Natural killer cell treated with Interleukin-12 subunit alpha and Interleukin-12 subunit beta and Interleukin-15 and Interleukin-18, amount 100 ng/mL, for 72 hours (primary cell): ENCODE measurements at places on chromosomes 4 and X.

- no peak for DNase-seq
These were observed 304.9 kb downstream of the UNC5C start for GRCh38 chr4:95243892-95244291.

- no peak for DNase-seq
These were observed 233.6 kb downstream of the TRIML1 start for GRCh38 chr4:188372829-188373228.

- no peak for DNase-seq
These were observed 185.7 kb downstream of the AFAP1 start for GRCh38 chr4:7753931-7754465.

- DNase-seq: no peak
These were observed 5.5 kb downstream of the TMEM131L start for GRCh38 chr4:153471698-153472093.

GRCh38 chr4:6307230-6307629, 37.6 kb downstream of the WFS1 start:
- DNase-seq: no peak

GRCh38 chr4:39037941-39038340, 5.7 kb upstream of the TMEM156 start:
- no peak for DNase-seq

DNA sequence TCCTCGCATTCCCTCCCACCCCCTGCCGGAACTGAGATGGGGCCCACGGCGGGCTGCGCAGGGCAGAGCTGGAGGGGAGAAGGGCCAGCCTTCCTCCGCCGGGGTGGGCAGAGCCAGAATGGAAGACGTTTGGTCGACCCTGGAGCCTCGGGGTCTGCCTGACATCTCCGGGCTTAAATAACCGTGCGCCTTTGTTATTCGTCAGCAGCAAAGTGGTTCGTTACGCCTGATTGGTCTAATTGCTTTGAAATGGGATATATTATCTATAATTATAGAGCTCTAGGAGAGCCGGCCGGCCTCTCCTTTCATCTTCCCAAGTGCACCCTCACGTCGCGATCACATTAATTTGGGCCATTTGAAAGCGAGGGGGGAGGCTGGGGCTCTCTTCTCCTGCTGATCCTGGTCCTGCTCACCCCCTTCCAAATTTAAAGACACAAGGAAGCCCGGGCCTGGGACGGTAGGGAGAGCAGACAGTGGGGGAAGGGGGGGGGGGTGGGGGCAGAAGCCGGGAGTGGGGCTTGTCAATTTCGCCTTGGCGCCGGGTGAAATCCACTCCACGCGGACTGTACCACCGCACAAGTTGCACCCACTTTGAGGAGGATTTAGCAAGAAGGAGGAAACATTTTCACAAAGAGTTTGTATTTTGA, 4.7 kb upstream of the MSX1 start:
- DNase-seq: no peak

GRCh38 chrX:44343412-44344141, at the start of gene EFHC2:
TSS of gene EFHC2 (minus strand) at chrX:44343672. CDS start at chrX:44343588, 84 bp downstream.
- DNase-seq: peak; percentile 74

- DNase-seq: no peak
These were observed 608.7 kb downstream of the TLL1 start for GRCh38 chr4:166481739-166482138.

DNA sequence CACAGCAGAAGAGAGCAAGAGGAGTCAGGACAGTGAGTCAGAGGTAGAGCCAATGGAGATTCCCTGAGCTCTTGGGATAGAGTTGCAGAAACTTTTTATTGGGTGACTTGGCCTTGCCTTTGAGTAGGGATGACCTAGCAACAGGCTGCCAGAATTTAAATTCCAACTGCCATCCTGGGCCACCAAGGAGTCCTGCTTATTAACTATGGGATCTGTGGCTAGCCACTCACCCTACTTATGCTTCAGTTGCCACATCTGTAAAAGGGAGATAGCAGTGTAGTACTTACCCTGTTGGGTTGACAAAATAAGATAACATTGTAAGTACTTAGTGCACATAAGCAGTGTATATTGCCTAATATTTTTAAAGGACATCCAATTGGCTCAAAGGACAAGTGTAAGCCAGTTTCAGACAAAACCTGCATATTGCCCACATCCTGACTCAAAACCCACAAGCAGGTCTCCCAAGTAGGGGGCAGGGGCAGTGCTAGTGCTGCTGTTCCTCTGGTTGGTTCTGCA, 43.5 kb upstream of the TMEM164 start:
- DNase-seq: no peak

DNA sequence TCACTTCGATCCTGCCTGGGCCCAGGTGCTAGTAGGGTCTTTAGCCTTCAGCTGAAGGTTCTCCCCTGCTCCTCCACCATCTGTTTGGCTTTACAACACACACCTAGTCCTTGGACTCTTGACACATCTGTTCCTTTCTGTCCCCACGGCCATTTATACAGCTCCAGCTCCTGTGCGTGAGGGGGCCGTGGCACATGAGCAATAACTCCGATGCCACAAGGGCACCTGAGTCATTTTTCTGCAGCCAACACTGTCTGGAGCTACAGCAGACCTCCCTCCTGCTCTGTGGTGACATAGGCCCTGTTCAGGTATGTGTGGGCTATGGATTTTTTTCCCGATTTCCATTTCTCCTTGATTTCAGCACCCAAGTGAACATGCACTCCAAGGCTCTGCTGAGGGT, 44.7 kb upstream of the BCOR start:
- no peak for DNase-seq

GRCh38 chrX:133859860-133860259, 125.5 kb downstream of the GPC3 start:
- no peak for DNase-seq

DNA sequence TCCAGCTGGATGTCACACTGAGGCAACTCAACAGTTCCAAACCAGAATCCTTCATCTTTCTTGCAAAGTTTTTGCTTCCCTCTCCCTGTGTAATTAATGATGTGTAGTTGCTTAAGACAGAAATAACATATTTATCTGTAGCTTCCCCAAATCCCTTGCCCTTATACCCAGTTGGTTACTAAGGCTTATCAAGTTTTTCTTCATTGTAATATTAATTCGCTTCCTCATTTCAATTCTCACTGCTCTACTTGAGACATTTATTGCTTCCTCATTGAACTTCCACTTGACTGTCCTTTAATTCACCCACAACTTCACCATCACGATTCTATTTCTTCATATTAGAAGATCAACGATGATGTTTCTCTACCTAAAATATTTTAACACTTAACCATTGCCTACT, 386.6 kb upstream of the CPEB2 start:
- no peak for DNase-seq

DNA sequence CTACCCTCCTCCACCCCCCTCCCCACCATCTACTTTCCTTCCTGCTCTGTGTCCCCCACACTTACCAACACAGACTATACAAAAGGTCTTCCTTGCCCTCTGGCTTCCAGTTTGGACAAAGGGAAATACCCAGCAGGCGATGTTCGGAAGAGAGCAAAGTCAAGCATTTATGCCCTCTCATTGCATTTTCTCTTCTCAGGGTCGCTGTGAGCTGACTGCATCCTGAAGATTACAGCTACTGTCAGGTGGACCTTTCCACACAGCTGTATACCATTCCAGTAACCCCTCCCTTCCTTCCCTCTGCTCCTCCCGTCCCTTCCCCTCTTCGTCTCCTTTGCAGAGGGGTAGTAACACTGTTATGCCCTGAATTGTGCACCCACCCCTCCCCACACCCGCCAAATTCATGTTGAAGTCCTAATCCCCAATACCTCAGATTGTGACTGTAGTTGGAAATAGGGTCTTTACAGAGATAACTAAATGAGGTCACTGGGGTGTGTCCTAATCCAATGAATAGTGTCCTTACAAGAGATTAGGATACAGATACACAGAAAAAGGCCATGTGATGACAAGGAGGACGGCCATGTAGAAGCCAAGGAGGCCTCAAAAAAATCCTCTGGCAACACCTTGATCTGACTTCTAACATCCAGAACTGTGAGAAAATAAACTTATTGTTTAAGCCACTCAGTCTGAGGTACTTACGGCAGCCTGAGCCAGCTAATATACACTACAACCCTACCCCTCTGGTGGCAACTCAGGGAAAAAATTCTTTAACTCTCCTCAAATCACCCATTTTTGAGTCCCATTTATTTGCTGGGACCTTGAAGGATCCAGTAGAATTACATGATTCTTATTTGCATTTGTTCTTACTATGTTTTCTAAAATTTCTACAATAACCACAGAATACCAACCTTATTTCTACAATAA, 11.7 kb downstream of the MORF4L2 start:
- no peak for DNase-seq

DNA sequence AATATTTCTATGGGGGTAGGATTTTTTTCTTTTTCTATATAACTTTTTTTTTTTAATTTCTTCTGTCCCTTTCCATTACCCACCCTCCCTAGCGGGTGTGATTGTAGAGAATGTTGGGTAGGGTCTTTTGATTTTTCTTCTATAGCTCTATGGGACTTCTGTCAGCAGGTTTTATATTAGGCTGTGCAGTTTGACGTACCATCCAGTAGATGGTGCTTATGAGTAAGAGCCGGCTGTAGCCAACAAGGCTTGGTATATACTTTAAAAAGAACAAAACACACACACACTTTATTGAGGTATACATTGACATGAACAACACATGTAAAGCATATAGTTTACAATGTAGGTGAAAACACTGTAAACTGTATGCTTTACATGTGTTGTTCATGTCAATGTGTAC, 247.9 kb upstream of the POF1B start:
- no peak for DNase-seq

DNA sequence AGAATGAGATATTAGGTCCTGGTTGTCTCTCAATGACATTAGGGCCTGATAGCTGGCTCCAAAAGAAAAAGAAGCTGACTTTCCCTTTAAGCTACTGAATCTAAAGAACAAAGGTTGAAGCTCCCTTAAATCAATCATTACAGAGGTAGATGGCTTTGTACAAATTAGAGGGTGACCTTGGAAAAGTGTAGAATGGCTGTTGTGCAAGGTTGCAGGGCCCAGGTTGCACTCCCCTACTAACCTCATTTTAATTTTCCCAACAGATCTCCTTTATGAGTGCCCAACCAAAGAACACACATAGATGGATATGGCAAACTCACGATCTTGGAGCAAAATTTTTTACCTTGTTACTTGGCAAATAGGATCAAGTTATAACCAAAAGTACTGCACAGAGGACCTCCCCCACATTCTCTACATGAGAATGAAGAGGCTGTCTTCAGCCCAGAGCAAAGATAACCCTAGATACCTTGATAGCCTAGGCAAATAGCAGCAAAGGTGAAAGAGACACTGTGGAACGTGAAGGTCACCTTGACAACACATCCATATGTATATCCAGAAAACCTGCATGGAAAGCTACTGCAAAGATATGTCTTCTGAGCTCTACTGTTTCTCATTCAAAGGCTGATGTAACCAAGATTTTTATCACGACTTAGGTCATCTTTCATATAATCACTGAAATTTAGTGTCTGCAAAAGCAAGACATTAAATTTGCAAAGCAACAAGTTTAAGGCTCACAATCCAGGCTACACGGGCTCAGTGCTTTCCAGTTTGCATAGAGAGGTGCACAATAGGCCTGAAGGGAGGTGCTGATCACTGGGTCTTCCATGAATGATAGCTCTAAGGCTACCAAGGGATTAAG, 23.0 kb downstream of the KLB start:
- DNase-seq: no peak

DNA sequence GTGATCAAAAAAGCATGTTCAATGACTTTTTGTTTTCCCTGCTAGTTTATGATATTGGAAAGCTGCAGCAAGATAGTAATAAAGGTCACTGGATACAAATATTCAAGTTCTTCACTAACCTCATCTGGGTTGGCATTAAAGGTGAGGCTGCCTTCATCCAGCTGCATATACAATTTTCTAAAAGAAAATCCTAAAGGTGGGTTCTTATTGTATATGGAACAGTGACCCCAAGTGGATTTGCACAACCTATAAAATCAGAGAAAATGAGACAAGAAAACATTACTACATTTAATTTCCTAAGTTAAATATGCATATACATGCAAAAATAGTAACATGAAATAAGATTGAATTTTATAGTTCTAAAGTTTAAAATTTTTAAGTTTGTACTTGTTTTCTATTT, 23.9 kb downstream of the FBXO8 start:
- no peak for DNase-seq

DNA sequence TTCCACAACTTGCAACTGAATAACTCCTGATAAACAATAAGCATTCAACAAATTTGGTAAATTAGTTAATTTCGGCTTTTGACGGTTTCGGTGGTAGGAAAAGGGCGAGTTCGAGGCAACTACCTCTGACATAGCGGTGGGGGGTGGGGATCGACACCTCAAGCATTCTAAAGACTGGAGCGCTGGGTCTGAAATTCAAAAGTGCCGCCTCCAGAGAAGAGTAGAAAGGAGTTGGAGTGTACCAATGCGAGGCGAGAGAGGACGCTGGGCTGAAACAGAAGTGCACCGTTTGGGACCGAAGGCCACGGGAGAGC, 725 bp downstream of the SMC1A start:
- no peak for DNase-seq

- DNase-seq: no peak
These were observed 46.2 kb downstream of the PPEF1 start for GRCh38 chrX:18753631-18754030.

- DNase-seq: no peak
These were observed 695 bp upstream of the GPR101 start for GRCh38 chrX:137034508-137034872.

DNA sequence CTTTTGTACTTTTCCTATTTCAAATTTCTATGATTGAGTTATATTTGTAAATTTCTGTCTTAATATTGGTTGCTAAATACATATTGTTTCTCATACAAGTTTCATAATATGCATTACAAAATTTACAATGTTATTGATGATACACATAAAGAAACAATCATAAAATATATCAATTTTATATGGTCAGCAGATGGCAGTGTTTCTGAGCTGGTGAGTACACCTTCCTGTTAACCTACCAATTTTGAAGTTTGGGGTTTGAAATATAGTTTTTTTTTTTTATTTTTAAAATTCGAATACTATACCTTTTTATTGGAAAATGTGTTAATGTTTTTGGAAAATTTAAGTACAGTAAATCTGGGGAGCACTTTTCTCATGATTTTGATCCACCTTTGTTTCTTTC, 1953.1 kb upstream of the ADGRL3 start:
- DNase-seq: no peak

DNA sequence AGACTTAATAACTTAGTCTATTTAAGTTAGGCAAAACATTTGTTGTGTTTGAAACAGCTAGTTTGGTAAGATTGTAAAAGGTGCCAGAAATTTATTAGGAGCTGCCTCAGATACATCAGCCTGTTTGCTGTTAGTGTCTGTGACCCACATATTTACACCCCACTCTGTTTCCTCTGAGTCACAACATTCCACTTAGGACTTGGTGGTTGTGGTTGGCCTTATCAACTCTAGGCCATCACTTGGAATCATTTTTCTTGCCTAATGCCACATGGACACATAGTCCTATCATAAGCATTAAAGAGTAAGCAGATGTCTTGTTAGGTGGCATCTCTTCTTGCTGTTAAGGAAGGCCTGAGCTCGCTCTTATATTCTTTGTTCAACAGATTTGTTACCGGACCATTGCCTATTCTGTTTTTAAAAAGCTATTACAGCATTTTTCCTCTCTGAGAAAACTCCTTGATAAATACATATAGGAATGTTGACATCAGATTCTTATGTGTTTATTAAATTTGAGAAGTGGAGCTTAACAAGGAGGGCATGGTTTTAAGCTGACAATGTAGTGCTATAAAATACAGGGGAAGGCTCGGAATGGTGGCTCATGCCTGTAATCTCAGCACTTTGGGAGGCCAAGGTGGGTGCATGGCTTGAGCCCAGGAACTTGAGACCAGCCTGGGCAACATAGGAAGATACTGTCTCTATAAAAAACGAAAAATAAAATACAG, 51.2 kb upstream of the PGRMC2 start:
- no peak for DNase-seq
